ENCODE measurements at places on chromosomes 2 and 18. TPM values are rescaled to one million over a fixed set of nuclear protein-coding genes. Genes with fewer than 3 reads are reported as not detected.

GRCh38 chr18:8623549-8624106 is 14.4 kb downstream of the RAB12 start:
- no peak overlapping the region for H3K4me3 ChIP-seq
- H3K27ac ChIP-seq, result no peak overlapping the region
- no peaks in the 10 kb centered on the region for H3K27me3 ChIP-seq
- DNase-seq, result no peak

DNA sequence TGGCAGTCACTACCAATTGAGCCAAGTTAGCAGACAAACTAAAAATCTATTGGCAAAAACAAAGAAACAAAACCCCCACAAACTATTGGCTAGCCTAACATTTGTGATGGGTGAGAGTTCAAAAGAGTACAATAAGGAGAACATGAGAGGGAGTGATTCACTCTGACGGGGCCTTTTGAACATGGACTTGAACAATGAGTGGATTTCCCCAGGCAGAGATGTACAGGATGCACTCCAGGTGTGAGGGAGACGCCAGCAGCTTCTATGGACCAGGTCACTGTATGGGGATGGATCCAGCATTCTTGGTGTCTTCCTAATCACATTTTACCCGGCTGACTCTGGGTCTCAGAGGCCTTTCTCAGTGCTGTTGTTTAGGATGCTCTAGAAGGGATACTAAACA is 167.5 kb upstream of the SMAD2 start:
- no peak for DNase-seq
- H3K4me3 ChIP-seq, result no peak overlapping the region
- H3K27ac ChIP-seq, result no peak overlapping the region
- peaks cover 12% of the 10 kb centered on the region for H3K27me3 ChIP-seq
- no peaks in the 10 kb centered on the region for H3K36me3 ChIP-seq

DNA sequence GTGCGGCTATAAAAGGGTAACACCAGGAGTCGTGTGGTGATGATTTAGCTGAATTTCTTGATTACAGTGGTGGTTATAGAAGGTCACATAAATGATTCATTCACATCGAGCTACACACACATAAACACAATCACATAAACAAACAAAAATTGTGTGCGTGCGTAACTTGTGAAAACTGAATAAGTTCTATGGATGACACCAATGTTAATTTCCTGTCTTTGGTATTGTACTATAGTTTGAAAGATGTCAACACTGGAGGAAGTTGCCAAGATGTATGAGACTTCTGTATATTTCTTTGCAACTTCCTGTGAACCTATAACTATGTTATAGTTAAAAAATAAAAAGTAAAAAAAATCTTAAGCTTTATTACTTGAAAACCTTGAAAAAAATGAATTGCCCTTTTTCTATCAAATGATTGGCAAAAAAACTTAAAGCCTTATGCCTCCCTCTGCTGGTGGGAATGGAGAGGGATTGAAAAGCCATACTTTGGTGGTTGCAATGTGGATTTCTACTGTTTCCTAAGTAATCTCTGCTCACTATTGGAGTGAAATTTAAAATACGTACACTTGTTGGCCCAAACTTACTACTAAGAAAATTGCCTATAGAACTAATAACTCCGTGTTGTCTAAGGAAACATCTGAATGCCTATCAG is 227.7 kb downstream of the RPIA start:
- no peak for DNase-seq
- H3K4me1 ChIP-seq, result no peaks in the 10 kb centered on the region
- H3K27ac ChIP-seq, result no peak overlapping the region
- no peak overlapping the region for H3K4me3 ChIP-seq
- peaks cover 11% of the 10 kb centered on the region for H3K27me3 ChIP-seq

GRCh38 chr2:200159829-200160781 is 146.4 kb upstream of the SPATS2L start:
- DNase-seq, result no peak
- no peaks in the 10 kb centered on the region for H3K36me3 ChIP-seq
- no peaks in the 10 kb centered on the region for H3K4me1 ChIP-seq
- no peak overlapping the region for H3K27ac ChIP-seq
- H3K4me3 ChIP-seq, result no peak overlapping the region
- H3K27me3 ChIP-seq, result peaks cover 6% of the 10 kb centered on the region

- DNase-seq, result peak; percentile 8
- peak overlapping the region; percentile 61 for H3K4me3 ChIP-seq
- no peak overlapping the region for H3K27ac ChIP-seq
These were observed 219.8 kb downstream of the DPP10 start for GRCh38 chr2:114661971-114662939.

GRCh38 chr2:215396595-215397313 is 39.1 kb downstream of the FN1 start:
- DNase-seq, result no peak
- no peaks in the 10 kb centered on the region for H3K4me1 ChIP-seq
- no peak overlapping the region for H3K27ac ChIP-seq
- H3K4me3 ChIP-seq, result no peak overlapping the region
- H3K36me3 ChIP-seq, result no peaks in the 10 kb centered on the region
- peaks cover 3% of the 10 kb centered on the region for H3K27me3 ChIP-seq

- H3K27me3 ChIP-seq, result no peaks in the 10 kb centered on the region
- H3K36me3 ChIP-seq, result peaks cover 27% of the 10 kb centered on the region
- no peak overlapping the region for H3K4me3 ChIP-seq
- peaks cover 82% of the 10 kb centered on the region for H3K4me1 ChIP-seq
These were observed 13.6 kb downstream of the B3GNT2 start for GRCh38 chr2:62209427-62209991.

- peaks cover 21% of the 10 kb centered on the region for H3K4me1 ChIP-seq
- H3K27me3 ChIP-seq, result no peaks in the 10 kb centered on the region
- H3K36me3 ChIP-seq, result peaks cover 17% of the 10 kb centered on the region
- no peak overlapping the region for H3K27ac ChIP-seq
- H3K4me3 ChIP-seq, result no peak overlapping the region
- no peak for DNase-seq
These were observed 62.6 kb downstream of the KLF7 start for GRCh38 chr2:207103132-207103531.

- no peak overlapping the region for H3K4me3 ChIP-seq
- H3K36me3 ChIP-seq, result no peaks in the 10 kb centered on the region
- no peak overlapping the region for H3K27ac ChIP-seq
These were observed 244.6 kb upstream of the NT5C1B start for GRCh38 chr2:18833941-18834340.

- H3K4me3 ChIP-seq, result no peak overlapping the region
- no peaks in the 10 kb centered on the region for H3K27me3 ChIP-seq
- DNase-seq, result no peak
- peaks cover 64% of the 10 kb centered on the region for H3K4me1 ChIP-seq
- no peak overlapping the region for H3K27ac ChIP-seq
These were observed 177.8 kb downstream of the BCL2 start for GRCh38 chr18:63141778-63142176.

- H3K27ac ChIP-seq, result no peak overlapping the region
- H3K27me3 ChIP-seq, result no peaks in the 10 kb centered on the region
- no peak overlapping the region for H3K4me3 ChIP-seq
- H3K36me3 ChIP-seq, result peaks cover 15% of the 10 kb centered on the region
- no peaks in the 10 kb centered on the region for H3K4me1 ChIP-seq
These were observed 78.5 kb downstream of the SESTD1 start for GRCh38 chr2:179186126-179186525.

GRCh38 chr2:237864940-237865622 is 5.7 kb downstream of the RAMP1 start:
- no peaks in the 10 kb centered on the region for H3K36me3 ChIP-seq
- DNase-seq, result no peak
- H3K27me3 ChIP-seq, result peaks cover 31% of the 10 kb centered on the region
- H3K4me3 ChIP-seq, result no peak overlapping the region

DNA sequence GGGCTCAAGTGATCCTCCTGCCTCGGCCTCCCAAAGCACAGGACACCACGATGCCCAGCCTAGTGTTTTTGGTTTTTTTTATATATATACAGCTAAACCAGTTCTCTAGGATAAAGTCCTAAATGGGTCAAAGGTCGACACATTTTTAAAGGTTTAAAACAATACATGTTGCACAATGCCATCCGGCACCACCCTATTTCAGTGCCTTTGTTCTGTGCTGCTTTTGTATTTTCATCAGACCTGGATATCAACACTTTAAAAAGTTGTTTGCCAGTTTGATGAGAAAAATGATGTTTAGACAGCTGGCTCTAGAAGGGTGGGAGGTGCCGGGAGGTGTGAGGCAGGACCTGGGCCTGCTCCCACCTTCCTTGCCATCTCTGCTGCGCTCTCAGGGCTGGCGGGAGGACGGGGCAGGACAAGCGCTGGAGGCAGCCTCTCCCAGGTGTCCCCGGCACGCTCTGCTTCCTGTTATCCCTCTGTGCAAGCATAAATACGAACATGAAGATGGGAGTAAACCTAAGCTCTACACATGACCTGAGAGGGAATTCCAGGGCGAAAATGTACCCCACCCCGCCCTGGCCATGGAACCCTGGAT is 103.7 kb downstream of the HS6ST1 start:
- H3K27me3 ChIP-seq, result peaks cover 1% of the 10 kb centered on the region
- H3K36me3 ChIP-seq, result no peaks in the 10 kb centered on the region
- DNase-seq, result no peak
- no peak overlapping the region for H3K4me3 ChIP-seq
- H3K27ac ChIP-seq, result no peak overlapping the region

DNA sequence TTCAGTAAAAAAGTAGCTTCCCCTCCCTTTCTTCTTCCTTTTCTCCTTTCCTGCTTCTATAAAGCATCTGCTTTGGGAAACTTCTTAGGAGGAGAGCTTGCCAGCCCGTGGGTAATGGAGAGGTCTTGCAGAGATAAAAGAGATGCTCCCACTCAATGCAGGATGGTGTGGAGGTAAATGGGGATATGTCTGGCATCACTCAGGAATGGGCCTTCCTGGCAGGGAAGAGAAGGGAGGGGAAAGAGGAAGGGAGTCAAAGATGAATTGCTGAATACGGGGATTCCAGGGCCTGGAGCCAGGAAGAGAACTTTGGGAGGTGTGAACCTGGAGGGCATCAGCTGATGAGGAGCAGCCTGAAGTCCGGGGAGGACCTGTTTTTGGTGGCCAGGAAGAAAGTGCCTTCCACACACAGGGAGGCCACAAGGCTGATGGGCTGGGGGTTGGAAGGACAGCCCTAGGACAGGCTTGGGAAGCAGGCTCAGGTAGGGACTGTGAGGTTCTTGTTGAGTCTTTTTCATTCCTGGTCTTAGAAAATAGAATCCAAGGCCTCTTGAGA is 25.2 kb downstream of the IL1B start:
- H3K36me3 ChIP-seq, result peaks cover 11% of the 10 kb centered on the region
- H3K27ac ChIP-seq, result peak overlapping the region; percentile 68
- no peak for DNase-seq
- H3K4me1 ChIP-seq, result peaks cover 44% of the 10 kb centered on the region
- no peak overlapping the region for H3K4me3 ChIP-seq

- H3K36me3 ChIP-seq, result peaks cover 5% of the 10 kb centered on the region
- no peaks in the 10 kb centered on the region for H3K27me3 ChIP-seq
- no peak overlapping the region for H3K4me3 ChIP-seq
- peaks cover 36% of the 10 kb centered on the region for H3K4me1 ChIP-seq
- DNase-seq, result no peak
These were observed 52.7 kb upstream of the PELI1 start for GRCh38 chr2:64196963-64197362.

DNA sequence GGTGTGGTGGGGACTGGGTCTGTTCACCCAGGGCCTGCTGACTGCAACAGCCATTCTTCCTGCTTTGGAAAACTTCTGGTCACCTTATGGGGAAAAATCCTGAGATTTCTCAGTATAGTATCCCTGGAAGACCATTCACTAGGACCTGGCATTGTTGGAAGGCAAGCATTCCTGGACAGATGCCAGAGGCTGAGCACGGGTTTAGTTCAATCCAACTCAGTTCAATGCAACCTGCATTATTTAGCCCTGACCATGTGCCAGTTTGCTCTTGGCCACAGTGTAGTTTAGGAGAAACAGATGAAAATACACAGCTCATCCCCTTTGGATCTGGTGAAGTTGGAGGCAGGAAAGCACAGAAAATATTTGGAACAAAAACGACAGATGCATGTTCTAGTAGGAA is 95.9 kb downstream of the LPIN1 start:
- no peaks in the 10 kb centered on the region for H3K4me1 ChIP-seq
- peaks cover 2% of the 10 kb centered on the region for H3K27me3 ChIP-seq
- DNase-seq, result no peak

DNA sequence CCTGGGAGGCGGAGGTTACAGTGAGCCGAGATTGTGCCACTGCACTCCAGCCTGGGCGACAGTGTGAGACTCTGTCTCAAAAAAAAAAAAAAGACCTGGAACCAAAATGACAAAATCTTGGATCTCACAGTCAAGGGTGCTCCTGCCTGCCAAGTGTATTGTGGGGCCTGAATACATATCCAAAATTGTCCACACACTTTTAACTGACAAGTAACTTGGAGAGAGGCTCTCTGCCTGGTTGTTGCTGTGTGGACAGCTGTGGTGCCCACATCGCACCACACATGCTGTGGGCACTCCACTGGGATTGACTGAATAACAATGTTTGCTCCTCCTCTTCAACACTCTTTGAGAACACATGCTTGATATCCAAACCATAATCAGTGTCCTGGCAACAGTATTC is 117.6 kb upstream of the REV1 start:
- H3K36me3 ChIP-seq, result no peaks in the 10 kb centered on the region
- H3K27ac ChIP-seq, result no peak overlapping the region
- no peaks in the 10 kb centered on the region for H3K27me3 ChIP-seq
- H3K4me3 ChIP-seq, result no peak overlapping the region
- no peaks in the 10 kb centered on the region for H3K4me1 ChIP-seq

DNA sequence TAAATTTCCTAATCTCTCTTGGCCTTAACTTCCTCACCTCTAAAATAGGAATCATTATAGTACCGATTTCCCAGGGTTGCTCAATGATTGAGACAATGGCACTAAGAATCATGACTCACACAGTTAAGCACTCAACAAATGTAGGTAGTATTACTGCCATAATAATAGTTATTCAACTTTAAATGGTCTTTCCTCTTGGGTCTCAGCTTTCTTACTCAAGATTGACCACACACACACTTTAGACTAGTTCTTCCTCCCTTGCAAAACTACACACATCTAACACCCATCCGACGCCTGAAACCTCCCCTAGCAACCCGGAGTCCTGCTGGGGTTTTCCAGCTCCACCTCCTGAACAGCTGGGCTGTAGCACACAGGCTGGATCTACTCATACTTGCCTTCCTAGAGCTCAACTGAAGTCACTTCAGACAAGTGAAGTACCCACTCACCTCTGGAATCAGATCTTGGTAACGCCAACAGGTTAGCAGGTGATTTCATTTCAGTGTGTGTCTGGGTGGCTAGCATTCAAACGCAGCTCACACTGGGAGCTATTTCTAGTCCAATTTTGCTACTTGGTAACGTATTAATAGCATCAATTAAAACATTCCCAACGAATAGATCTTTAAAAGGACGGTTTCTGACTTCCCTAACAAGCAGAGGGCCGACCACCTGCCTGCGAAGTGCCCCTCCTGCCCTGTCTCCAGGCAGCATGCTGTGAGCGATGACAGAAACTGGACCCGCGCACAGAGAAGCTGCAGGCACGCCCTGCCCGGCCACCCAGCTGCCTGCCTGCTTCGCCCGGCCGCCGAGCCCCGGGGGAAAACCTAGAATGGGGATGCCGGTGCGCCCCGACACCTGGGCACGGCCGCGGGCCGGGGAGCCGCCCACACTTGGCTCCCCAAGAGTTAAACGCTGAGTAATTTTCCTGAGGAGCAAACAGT is 1.1 kb downstream of the UXS1 start:
- H3K36me3 ChIP-seq, result peaks cover 15% of the 10 kb centered on the region
- peak overlapping the region; percentile 87 for H3K27ac ChIP-seq
- peak overlapping the region; percentile 81 for H3K4me3 ChIP-seq
- peak; percentile 85 for DNase-seq

- no peaks in the 10 kb centered on the region for H3K4me1 ChIP-seq
- no peaks in the 10 kb centered on the region for H3K27me3 ChIP-seq
- H3K4me3 ChIP-seq, result no peak overlapping the region
These were observed 1120.8 kb upstream of the TMEFF2 start for GRCh38 chr2:193315428-193316091.

ALKAL2 gene
- not detected for total RNA-seq

SLC5A7 gene
- total RNA-seq, result not detected

CD207 gene
- total RNA-seq, result not detected

NAT8 gene
- not detected for total RNA-seq

NABP1 gene
- total RNA-seq, result 65.1 TPM

PTPRN gene
- 0.24 TPM for total RNA-seq

ZDBF2 gene
- total RNA-seq, result 7.8 TPM

LOXHD1 gene
- total RNA-seq, result not detected

VAMP5 gene
- 49.7 TPM for total RNA-seq

All from activated CD4-positive, alpha-beta memory T cell treated with anti-CD3 and anti-CD28 coated beads for 36 hours (primary cell).